Thymus (tissue), 14 donors: ENCODE measurements at places on chromosomes 1 and 21. TPM values are rescaled to one million over a fixed set of nuclear protein-coding genes. Genes with fewer than 3 reads are reported as not detected.

- no peak overlapping the region for H3K27ac ChIP-seq
- H3K27me3 ChIP-seq, result no peaks in the 10 kb centered on the region
- DNase-seq, result no peak
- no peaks in the 10 kb centered on the region for H3K4me1 ChIP-seq
- H3K36me3 ChIP-seq, result no peaks in the 10 kb centered on the region
These were observed 163.2 kb downstream of the ZBTB18 start for GRCh38 chr1:244214009-244214967.

Gene NUP210L
- 0.14 TPM for total RNA-seq

DNA sequence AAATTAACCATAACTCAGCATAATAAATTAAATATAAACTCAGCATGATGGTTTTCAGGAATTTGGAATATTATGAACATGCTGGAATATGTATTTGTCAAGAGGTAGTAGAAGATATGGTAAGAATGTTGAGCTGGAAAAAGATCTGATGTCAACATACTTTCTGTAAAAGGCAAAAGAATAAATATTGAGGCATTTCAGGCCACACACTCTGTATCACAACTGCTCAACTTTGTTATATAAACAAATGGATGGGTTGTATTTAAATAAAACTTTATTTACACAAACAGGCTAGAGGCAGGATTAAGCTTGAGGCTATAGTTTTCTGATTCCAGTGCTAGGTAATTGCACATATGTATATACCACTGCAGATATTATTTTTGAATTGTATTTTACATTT, 1409.4 kb downstream of the MRPL39 start:
- no peaks in the 10 kb centered on the region for H3K36me3 ChIP-seq
- no peaks in the 10 kb centered on the region for H3K4me1 ChIP-seq
- H3K27me3 ChIP-seq, result no peaks in the 10 kb centered on the region
- H3K4me3 ChIP-seq, result no peak overlapping the region

Gene FNDC5
- total RNA-seq, result 3.5 TPM

DNA sequence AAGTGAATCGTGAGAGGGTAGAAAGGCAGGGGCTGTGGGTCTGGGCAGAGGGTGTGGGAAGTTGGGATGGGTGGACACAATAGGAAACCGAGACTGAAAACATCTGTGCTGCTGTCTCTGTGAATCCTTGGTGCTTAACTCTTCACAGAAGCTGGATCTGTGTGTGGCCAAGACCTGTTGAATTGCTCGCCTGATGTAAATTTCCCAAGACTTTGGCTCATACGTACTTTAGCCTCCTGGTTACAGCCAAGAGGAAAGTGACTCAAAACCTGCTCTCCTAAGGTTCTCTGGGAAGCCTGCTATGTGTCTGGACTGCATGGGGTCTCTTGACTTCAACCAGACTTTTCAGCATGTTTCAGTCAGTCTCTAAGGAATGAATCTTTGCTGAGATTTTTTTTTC, 270.3 kb downstream of the RWDD3 start:
- H3K36me3 ChIP-seq, result no peaks in the 10 kb centered on the region
- H3K27ac ChIP-seq, result no peak overlapping the region
- H3K4me1 ChIP-seq, result no peaks in the 10 kb centered on the region
- no peak overlapping the region for H3K4me3 ChIP-seq
- H3K27me3 ChIP-seq, result no peaks in the 10 kb centered on the region

DNA sequence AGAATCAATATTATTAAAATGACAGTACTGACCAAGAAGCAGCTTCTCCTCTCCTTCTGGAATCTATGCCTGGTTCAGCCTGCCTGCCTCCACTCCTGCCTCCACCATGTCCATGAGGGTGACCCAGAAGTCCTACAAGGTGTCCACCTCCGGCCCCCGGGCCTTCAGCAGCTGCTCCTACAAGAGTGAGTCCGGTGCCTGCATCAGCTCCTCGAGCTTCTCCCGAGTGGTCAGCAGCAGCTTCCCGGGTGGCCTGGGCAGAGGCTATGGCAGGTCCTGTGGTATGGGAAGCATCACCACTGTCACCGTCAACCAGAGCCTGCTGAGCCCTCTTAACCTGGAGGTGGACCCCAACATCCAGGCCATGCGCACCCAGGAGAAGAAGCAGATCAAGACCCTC, 822.4 kb upstream of the NEGR1 start:
- H3K36me3 ChIP-seq, result no peaks in the 10 kb centered on the region
- H3K4me1 ChIP-seq, result no peaks in the 10 kb centered on the region
- no peak overlapping the region for H3K27ac ChIP-seq
- DNase-seq, result no peak
- no peaks in the 10 kb centered on the region for H3K27me3 ChIP-seq
- no peak overlapping the region for H3K4me3 ChIP-seq

GRCh38 chr1:179146476-179146875, 64.6 kb downstream of the TOR3A start:
- H3K4me1 ChIP-seq, result peaks cover 3% of the 10 kb centered on the region
- H3K27ac ChIP-seq, result no peak overlapping the region
- DNase-seq, result no peak
- no peaks in the 10 kb centered on the region for H3K36me3 ChIP-seq

Gene GREM2
- total RNA-seq, result not detected

DNA sequence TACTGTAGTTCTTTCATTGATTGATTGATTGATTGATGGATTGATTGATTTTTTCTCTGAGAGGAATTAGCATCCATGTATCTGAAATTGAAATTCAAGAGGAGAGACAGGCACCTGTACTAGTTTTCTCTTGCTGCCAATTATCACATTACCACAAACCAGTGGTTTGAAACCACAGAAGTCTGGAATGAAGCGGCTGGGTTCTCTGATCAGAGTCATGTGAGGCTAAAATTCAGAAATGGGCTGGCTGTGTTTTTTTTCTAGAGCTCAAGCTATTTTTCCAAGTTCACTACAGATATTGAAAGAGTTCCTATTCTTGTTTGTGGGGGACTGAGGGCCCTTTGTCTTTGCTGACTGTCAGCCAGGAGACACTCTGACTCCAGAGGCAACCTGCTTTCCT, 10.0 kb downstream of the NBPF3 start:
- no peaks in the 10 kb centered on the region for H3K27me3 ChIP-seq
- H3K4me3 ChIP-seq, result no peak overlapping the region
- H3K36me3 ChIP-seq, result no peaks in the 10 kb centered on the region

Gene TEDDM1
- not detected for total RNA-seq

Gene CRP
- total RNA-seq, result 0.05 TPM
